ENCODE measurements at places on chromosomes 1 and 21.

- no peak overlapping the region for H3K4me3 ChIP-seq
- no peaks in the 10 kb centered on the region for H3K36me3 ChIP-seq
- no peaks in the 10 kb centered on the region for H3K4me1 ChIP-seq
- no peak for DNase-seq
- H3K27me3 ChIP-seq: no peaks in the 10 kb centered on the region
These were observed 17.2 kb upstream of the BEND5 start for GRCh38 chr1:48793863-48794262.

DNA sequence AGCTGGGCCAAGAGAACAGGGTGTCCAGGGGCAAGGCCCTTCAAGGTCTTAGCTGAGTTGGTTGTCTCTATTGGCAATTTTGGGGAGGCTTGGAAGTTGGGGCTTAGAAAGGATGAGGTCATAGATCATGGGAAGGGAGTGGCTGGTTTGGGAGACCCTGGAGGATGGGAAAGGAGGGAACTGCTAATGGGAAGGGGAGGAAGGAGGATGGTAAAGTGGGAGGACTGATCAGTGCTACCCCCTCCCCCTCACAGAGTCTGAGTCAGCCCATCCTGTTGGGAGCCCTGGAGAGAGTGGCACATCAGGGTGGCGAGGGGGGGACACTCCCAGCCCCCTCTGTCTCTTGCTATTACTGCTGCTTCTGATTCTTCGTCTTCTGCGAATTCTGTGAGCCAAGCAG, 5.1 kb downstream of the EFNA4 start:
- no peaks in the 10 kb centered on the region for H3K27me3 ChIP-seq
- H3K27ac ChIP-seq: no peak overlapping the region
- H3K4me3 ChIP-seq: no peak overlapping the region

GRCh38 chr1:27070390-27071048, 57.9 kb upstream of the TENT5B start:
- no peak overlapping the region for H3K27ac ChIP-seq
- H3K27me3 ChIP-seq: no peaks in the 10 kb centered on the region
- no peak overlapping the region for H3K4me3 ChIP-seq

- no peaks in the 10 kb centered on the region for H3K36me3 ChIP-seq
- H3K4me3 ChIP-seq: no peak overlapping the region
- H3K27me3 ChIP-seq: no peaks in the 10 kb centered on the region
- no peak for DNase-seq
- H3K27ac ChIP-seq: no peak overlapping the region
These were observed 62.8 kb downstream of the IRF2BP2 start for GRCh38 chr1:234546890-234547788.

GRCh38 chr21:41537356-41537755, 29.4 kb upstream of the TMPRSS2 start:
- DNase-seq: no peak
- H3K36me3 ChIP-seq: no peaks in the 10 kb centered on the region
- no peak overlapping the region for H3K27ac ChIP-seq
- no peaks in the 10 kb centered on the region for H3K4me1 ChIP-seq
